ENCODE measurements at places on chromosomes 7 and 10. TPM values are rescaled to one million over a fixed set of nuclear protein-coding genes. Genes with fewer than 3 reads are reported as not detected.

CPA1 gene
- not detected for total RNA-seq

ELN gene
- 20.8 TPM for total RNA-seq

PCLO gene
- not detected for total RNA-seq

DNAJB6 gene
- 60.5 TPM for total RNA-seq

SLC12A9 gene
- total RNA-seq = 12.7 TPM

WAPL gene
- 22.0 TPM for total RNA-seq

LIPF gene
- total RNA-seq = not detected

PTPRN2 gene
- total RNA-seq = 3.9 TPM

CYP2E1 gene
- 2.2 TPM for total RNA-seq

TAS2R5 gene
- total RNA-seq = 0.44 TPM

VIPR2 gene
- not detected for total RNA-seq

Measured in cardiac ventricle fibroblast (primary cell).